ENCODE measurements at places on chromosomes 6 and 20.
A peak's percentile ranks its signal among the peaks of the same experiment; 100 is the strongest.

- DNase-seq, result no peak
Observed at GRCh38 chr6:167291623-167292300, 647 bp downstream of the UNC93A start.

- DNase-seq, result no peak
Observed at GRCh38 chr6:129954749-129955431, 63.5 kb upstream of the L3MBTL3 start.

DNA sequence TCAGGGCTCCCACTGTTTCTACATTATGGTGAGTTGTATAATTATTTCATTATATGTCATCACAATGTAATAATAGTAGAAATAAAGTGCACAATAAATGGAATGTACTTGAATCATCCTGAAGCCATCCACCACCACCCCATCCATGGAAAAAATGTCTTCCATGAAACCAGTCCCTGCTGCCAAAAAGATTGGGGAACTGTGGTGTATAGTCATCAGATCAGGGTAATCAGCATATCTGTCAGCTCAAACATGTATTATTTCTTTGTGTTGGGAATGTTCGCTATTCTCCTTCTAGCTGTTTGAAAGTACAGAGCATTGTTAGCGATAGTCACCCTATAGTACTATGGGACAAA is 33.8 kb upstream of the SLC22A23 start:
- DNase-seq, result no peak

- no peak for DNase-seq
Observed at GRCh38 chr6:136985502-136985901, 59.3 kb downstream of the IL20RA start.

DNA sequence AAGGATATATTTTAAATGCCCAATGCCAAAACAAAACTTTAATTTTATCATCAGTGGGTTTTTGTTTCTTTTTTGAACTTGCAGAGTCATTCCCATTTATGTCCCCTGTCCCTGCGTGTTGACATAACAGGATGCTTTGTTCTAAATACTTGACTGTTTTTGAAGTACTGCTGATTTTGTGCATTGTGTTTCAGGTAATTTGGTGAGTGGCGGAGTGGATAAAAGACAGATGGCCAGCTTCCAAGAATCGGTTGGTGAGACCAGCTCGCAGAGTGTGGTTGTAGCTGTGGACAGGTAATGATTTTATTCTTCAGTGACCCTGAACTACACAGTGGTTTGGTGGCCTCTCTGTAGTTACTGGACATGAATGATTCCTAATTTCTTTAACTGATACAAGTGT is 50.5 kb upstream of the CSE1L start:
- DNase-seq, result peak; percentile 76

GRCh38 chr6:64084185-64084663 is 448.6 kb downstream of the PHF3 start:
- no peak for DNase-seq

- DNase-seq, result no peak
Observed at GRCh38 chr6:97113170-97113569, 169.8 kb downstream of the MMS22L start.

DNA sequence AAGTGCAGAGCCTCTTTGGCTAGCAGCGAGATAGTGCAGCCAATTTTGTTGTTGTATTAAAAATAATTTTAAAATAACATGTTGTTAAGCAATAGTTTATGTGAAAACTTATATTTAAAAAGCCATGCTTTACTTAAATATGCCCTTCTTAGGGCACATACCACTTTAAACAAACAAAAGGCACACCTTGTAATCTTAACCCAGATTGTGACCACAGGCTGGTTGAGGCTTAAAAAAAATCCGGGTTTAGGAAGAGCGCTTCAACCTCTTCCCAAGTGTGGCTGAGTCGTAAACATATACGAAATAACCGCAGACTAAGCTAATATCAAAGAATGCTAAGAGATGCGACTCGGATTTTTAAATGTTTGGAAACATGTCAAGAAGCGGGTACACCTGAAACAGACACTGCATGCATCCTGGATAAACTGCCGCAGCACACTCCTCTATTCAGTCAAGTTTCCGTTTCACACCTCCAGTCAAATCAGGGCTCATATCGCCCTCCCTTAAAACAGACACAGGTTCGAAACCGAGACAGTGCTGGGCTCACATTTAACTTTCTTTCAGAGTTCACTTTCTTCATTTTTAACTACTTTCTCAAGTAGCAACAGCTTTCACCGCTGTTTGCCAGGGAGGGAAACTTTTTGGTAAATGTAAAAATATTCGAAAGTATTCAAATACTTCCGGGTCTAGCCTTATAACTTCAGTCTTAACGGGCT is 1.5 kb downstream of the DEK start:
- peak; percentile 9 for DNase-seq

DNA sequence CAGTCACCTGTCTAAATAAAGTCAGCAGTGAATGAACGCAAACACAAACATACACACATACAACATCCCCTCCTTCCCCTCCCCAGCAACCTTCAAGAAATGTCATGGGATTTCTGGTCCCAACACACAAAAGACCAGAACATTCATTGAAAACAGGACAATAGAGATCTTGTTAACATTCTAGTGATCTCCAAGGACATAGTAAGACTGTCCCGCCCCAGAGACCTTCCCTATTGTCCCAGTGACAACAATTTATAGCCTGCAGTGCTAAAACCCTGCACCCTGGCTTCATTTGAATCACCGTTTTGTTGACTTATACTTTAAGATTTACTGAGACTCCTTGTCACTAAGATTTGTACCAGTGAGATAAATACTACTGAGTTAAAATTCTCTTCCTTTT is 143.9 kb upstream of the NOX3 start:
- no peak for DNase-seq

GRCh38 chr20:54535033-54535432 is 59.6 kb downstream of the DOK5 start:
- no peak for DNase-seq

DNA sequence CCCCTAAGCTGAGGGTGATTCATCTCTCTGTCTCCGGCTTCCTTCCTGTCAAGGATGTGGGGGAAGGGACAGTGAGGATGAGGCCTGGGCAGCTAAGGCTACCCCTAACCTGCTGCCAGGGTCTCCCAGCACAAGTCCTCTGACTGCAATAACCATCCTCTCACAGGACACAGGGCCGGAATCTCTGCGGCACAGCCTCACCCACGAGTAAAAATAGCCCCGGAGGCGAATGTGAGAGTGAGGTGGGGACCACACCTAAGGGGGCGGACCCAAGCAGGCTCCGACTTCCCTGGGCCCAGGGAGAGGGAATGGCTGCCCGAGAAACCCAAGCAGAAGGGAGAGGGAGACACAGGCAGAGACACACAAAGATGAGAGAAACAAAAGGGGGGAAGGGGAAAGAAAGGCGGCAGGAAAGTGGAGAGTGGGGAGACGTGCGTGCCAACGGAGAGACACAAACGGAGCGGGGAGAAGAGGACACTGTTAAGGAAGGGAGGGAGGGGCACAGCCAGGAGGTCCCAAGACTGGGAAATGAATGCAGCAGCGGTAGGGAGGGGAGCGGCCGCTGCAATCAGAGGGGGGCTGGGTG is 1.4 kb downstream of the CLIC1 start:
- peak; percentile 13 for DNase-seq

GRCh38 chr20:50572938-50573777 is 63.0 kb downstream of the PTPN1 start:
- peak; percentile 94 for DNase-seq

GRCh38 chr20:8557711-8558110 is 425.6 kb downstream of the PLCB1 start:
- no peak for DNase-seq

DNA sequence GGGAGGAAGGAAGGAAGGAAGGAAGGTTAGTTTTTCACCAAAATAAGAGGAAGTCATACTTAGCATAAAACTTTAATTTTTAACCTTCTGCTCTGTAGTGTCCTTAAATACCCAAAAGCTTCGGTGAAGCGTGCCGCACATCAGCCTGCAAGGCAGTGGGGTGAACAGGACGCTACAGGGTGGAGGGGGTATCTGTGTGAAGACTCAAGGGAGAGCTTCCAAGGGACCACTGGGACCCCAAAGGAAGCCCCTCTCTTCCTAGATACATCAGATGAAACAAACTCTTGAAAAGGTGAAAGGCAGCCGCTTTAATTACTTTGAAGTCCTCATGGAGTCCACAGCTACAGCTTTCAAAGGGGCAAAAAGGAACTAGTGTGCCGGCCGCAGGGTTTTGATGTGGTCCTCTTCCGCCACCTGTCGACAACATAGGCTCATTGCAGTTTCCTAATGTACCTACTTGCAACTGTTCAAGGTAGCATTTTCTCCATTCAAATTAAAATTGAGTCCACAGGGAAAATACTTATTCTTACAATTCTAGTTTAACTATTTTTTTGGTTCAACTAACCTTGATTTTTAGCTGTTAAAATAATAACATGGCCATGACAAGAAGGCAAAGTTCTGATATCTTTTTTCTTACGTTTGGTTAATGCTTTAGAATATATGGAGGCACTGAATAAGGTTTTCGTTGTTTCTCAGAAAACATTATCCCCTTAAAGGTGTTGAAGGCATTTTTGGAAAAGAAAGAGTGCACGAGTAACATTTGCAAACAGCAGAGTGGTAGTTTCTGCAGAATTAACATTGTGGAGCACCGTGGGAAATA is 135.0 kb upstream of the RIPOR2 start:
- DNase-seq, result peak; percentile 51

DNA sequence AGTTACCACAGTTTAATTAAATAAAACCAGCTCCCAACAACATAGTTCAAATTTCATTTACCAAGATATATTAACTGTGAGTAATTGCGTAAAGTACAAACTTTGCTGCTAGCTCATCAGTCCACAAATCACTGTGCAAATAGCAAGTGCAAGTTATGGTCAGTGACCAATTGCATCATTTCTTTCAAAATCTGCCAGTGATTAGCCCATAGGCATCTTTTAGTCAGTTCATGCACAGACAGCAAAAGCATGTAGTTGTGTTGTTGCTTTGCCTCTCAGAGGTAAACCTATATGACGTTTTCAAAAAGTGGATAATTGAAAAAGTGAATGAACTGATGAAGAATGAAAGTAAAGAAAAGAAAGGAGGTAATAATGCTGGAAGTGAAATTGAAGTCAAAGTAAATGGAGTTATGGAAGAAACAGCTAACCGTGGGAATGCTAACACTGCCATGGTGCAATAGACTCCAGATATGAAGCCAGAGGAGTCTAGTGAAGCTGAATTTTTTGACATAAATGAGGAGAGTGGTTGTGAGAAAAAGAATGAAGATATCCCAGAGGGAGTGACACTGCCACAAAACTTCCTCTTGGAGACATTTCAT is 36.5 kb downstream of the ENPP1 start:
- DNase-seq, result no peak

DNA sequence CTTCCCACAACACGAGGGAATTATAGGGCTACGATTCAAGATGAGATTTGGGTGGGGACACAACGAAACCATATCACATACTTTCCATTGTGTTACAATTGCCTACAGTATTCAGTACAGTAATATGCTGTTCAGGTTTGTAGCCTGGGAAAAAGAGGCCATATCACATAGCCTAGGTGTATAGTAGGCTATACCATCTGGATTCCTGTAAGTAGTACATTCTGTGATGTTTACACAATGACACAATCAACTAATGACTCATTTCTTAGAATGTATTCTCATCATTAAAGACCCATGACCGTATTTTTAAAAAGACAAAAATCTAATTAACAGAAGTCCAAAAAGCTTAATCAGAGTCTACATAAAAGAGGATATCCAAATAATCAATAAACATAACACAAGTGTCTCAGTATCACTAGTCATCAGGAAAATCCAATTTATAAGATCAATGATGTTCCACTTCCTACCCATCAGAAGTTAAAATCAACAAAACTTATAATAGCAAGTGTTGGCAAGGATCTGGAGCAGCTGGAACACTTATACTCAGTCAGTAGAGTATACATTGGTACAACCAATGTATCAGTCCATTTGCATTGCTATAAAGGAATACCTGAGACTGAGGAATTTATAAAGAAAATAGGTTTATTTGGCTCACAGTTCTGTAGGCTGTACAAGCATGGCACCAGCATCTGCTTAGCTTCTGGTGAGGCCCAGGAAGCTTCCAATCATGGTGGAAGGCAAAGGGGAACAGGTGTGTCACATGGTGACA is 215.9 kb downstream of the CLVS2 start:
- no peak for DNase-seq

- DNase-seq, result no peak
Observed at GRCh38 chr6:158756126-158756525, 63.0 kb downstream of the EZR start.

DNA sequence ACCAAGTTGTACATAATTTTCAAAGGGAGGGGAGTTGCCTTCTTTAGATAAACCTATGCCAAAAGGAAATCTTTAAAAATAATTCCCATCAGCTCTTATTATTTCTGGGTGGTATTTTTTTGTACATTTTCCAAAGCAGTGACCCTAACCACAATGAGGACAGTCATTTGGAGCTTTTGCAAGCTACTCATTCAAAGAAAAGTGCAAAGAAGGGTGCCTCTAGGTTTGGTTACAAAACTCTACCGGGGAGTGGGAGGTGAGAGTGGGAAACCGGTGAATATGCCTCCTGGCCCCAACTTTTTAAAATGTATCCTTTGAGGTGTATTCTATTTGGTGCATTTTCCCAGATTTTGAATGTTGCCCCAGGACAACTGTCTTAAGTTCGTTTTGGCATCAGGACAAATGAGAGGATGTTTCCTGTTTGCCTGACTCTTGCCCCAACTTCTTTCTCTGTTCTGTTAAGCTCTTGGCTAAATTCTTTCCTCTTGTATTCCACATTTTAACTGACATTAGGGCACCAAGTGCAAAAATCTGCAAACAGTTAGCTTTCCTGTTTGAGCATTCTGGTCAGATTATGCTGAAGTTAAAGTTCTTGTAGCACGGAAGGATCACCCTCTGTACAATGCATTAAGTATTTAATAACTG is 78.9 kb downstream of the SLX4IP start:
- no peak for DNase-seq

- DNase-seq, result no peak
Observed at GRCh38 chr20:5357946-5358345, 41.2 kb upstream of the PROKR2 start.

GRCh38 chr6:2157441-2158127 is 87.8 kb downstream of the GMDS start:
- DNase-seq, result no peak

GRCh38 chr6:319177-320131 is 27.2 kb downstream of the DUSP22 start:
- DNase-seq, result no peak

GRCh38 chr6:28589234-28589956 is 63.7 kb downstream of the GPX5 start:
- no peak for DNase-seq

GRCh38 chr6:34970957-34971356 is 81.9 kb downstream of the ANKS1A start:
- DNase-seq, result no peak

DNA sequence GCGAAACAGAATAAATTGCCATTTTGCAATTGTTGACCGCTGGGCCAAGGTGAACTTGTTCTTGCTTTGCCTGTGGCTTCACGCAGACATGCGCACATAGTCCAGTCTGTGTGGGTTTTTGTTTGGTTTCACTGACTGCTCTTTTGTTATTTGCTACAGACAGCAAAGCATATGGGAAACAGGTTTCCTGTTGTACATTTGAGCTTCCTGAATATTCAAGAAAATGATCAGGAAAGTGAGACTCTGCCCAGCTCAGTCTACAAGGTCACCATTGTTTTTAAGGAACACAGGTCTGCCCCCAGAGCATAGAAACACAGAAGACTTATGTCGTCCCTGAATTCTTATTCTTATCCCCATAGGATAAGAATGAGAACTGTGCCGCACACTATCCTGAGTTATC is 55.6 kb downstream of the SASH1 start:
- DNase-seq, result no peak

- no peak for DNase-seq
Observed at GRCh38 chr6:80126657-80127345, 20.3 kb downstream of the BCKDHB start.

- no peak for DNase-seq
Observed at GRCh38 chr6:157708933-157709332, 114.1 kb upstream of the SNX9 start.

Data from NCI-H1092 treated with DMSO at 0.1 percent for 48 hours (cell line).